ENCODE measurements at places on chromosomes 1 and 21.
A peak's percentile ranks its signal among the peaks of the same experiment; 100 is the strongest.

DNA sequence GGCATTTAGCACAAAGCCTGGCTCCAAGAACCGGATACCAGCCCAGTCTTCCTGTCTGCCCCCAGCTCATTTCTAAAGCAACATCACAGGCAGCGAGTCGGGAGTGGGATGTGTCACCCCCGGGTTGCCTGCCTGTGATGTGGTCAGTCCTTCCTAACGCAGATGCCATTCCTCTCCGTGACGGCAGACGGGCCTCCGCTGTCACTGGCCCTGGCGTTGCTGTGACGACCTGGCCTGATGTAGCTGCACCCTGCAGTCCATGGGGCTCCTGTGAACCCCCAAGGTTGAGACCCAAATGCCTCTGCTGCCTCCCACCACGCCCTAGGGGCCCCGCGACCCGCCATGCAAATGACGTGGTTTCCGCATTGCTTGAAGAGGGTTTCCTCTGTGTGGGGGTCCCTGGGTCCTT, 12.3 kb downstream of the TNFRSF1B start:
- H3K4me1 ChIP-seq, result peaks cover 9% of the 10 kb centered on the region
- H3K27me3 ChIP-seq, result peaks cover 18% of the 10 kb centered on the region
- no peaks in the 10 kb centered on the region for H3K36me3 ChIP-seq
- no peak overlapping the region for H3K4me3 ChIP-seq
- no peak overlapping the region for H3K27ac ChIP-seq

GRCh38 chr1:87735750-87736149, 407.1 kb downstream of the LMO4 start:
- H3K4me1 ChIP-seq, result peaks cover 20% of the 10 kb centered on the region
- H3K36me3 ChIP-seq, result no peaks in the 10 kb centered on the region
- H3K27ac ChIP-seq, result no peak overlapping the region
- no peaks in the 10 kb centered on the region for H3K27me3 ChIP-seq
- DNase-seq, result no peak
- no peak overlapping the region for H3K4me3 ChIP-seq

DNA sequence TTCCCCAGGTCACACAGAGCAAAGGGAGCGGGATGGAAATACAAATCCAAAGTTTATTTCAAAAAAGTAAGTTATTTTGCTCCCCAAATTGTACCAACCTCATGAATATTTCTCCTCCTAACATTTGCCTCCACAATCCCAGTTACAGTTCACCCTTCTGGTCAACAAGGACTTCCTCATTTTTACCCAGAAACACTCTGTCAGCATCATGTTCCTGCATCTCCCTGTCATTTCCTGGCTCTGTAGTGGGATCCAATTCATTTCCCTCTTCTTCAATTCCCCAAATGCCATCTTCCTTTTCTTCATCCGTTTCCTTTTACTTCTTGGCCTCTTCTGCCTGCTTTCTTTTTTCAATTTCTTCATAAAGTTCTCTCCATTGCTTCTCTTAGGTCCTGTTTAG, 32.0 kb upstream of the EPS15 start:
- no peaks in the 10 kb centered on the region for H3K27me3 ChIP-seq
- H3K4me1 ChIP-seq, result no peaks in the 10 kb centered on the region
- DNase-seq, result no peak
- no peaks in the 10 kb centered on the region for H3K36me3 ChIP-seq

DNA sequence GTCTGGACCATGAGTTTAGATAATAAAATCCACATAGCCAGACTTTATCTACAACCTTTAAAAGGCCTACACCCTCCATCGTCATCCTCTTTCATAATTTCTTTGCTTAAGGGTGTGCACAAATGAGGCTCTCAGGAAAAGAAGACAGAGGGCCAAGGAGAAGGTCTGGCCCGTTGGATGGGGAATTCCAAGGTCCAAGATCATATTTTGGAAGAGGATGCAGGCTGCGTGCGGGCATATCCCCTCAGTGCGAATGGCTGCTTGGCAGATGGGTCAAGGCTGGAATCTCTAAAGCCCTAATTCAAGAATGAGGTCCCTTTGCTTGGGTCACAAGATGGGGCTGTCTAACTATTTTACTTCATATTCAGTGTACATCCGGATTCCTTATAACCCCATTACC, 782.2 kb upstream of the NCAM2 start:
- no peak for DNase-seq
- H3K4me1 ChIP-seq, result no peaks in the 10 kb centered on the region
- no peaks in the 10 kb centered on the region for H3K27me3 ChIP-seq
- no peak overlapping the region for H3K27ac ChIP-seq

- no peaks in the 10 kb centered on the region for H3K27me3 ChIP-seq
- H3K36me3 ChIP-seq, result no peaks in the 10 kb centered on the region
- peak overlapping the region; percentile 51 for H3K27ac ChIP-seq
- no peak for DNase-seq
These were observed 2.4 kb downstream of the FNBP1L start for GRCh38 chr1:93450321-93450720.

DNA sequence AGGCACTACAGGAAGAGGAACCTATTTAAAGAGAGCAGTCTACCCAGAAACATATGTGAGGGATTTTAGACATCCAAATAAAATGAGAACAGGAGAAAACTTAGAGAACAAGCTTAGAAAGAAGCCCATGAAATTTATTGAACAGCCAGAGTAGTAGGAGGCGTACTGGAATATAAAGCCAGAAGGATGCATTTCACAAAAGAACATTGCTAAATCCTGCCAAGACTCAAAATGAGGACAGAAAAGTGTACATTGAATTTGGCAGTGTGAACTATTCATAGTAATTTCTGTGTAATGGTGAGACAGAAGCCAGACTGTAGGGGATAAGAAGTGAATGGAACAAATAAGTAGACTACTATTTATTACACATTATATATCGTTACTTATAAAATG, 22.5 kb downstream of the CEPT1 start:
- peaks cover 13% of the 10 kb centered on the region for H3K36me3 ChIP-seq
- no peak overlapping the region for H3K4me3 ChIP-seq
- H3K27me3 ChIP-seq, result peaks cover 4% of the 10 kb centered on the region
- no peak overlapping the region for H3K27ac ChIP-seq
- DNase-seq, result no peak

- H3K27me3 ChIP-seq, result peaks cover 80% of the 10 kb centered on the region
- peak; percentile 42 for DNase-seq
- peaks cover 12% of the 10 kb centered on the region for H3K4me1 ChIP-seq
- H3K4me3 ChIP-seq, result peak overlapping the region; percentile 50
- H3K27ac ChIP-seq, result no peak overlapping the region
These were observed 476 bp downstream of the BATF3 start for GRCh38 chr1:212699104-212699624.

DNA sequence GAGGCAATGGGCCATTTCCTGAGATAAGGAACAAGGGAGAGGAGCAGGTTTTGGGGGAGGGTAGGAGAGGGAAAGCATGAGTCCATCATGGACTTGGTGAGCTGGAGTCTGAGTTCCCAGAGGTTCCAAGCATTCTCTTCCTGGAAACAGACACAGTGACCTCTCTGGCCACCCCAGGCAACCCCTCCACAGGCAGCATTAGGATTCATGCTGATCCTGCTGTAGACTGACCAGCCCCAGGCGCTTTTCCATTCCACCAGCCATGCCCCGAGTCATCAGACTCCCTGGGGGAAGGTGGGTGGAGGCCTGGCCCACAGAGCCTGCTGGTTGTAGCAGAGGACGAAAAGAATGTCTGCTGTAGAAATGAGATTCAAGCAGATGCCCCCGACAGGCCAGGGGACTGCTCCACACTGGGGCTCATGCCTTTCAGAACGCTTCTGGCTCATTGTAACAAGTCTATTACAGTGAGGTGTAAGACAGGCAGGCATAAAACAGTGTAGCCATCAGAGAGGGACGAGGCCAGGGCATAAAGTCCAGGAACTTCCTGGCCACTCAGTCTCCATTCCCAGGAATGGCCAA, 52.2 kb downstream of the KCND3 start:
- no peak for DNase-seq
- no peaks in the 10 kb centered on the region for H3K4me1 ChIP-seq
- H3K36me3 ChIP-seq, result no peaks in the 10 kb centered on the region
- no peak overlapping the region for H3K27ac ChIP-seq
- H3K27me3 ChIP-seq, result no peaks in the 10 kb centered on the region

GRCh38 chr1:207429963-207430362, 24.2 kb upstream of the CR2 start:
- H3K27ac ChIP-seq, result no peak overlapping the region
- H3K36me3 ChIP-seq, result no peaks in the 10 kb centered on the region
- H3K27me3 ChIP-seq, result peaks cover 13% of the 10 kb centered on the region

DNA sequence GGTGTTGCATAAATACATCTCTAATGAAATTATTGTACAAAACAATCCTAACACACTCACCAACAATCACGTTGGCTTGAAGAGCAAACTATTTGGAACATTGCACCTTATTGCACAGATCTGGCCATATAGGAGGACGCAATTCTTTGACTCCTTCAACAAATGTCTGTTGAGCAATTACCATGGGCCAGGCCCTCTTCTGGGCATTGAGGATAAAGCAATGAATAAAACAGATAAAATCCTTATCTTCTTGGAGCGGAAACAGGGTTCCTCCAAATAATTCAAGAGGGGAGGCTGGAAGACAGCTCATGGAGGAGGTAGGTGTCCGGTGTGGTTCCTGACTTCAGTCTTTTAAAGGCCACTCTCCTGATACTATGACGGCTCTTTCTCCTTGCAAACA, 43.3 kb downstream of the PAX7 start:
- H3K4me1 ChIP-seq, result no peaks in the 10 kb centered on the region
- no peak overlapping the region for H3K4me3 ChIP-seq
- no peak overlapping the region for H3K27ac ChIP-seq
- no peak for DNase-seq
- H3K36me3 ChIP-seq, result no peaks in the 10 kb centered on the region
- H3K27me3 ChIP-seq, result peaks cover 86% of the 10 kb centered on the region

DNA sequence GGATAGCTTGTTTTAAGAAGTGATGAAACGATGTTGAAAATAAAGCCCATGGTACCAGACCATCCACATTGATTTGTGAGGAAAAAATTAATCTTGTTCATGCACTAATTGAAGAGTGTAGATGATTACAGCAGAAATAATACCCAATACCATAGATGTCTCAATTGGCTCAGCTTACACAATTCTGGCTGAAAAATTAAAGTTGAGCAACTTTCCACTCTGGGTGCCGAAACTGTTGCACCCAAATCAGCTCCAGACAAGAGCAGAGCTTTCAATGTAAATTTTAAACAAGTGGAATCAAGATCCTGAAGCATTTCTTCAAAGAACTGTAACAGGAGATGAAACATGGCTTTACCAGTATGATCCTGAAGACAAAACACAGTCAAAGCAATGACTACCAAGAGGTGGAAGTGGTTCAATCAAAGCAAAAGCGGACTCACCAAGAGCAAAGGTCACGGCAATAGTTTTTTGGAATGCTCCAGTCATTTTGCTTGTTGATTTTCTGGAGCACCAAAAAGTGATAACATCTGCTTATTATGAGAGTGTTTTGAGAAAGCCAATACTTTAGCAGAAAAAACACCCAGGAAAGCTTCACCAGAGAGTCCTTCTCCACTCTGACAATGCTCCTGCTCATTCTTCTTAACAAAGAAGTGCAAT, 16.1 kb upstream of the KCNA3 start:
- no peaks in the 10 kb centered on the region for H3K4me1 ChIP-seq
- no peaks in the 10 kb centered on the region for H3K36me3 ChIP-seq
- peaks cover 24% of the 10 kb centered on the region for H3K27me3 ChIP-seq
- DNase-seq, result no peak

GRCh38 chr1:89274411-89274857, 1.8 kb upstream of the GBP5 start:
- H3K27me3 ChIP-seq, result no peaks in the 10 kb centered on the region
- no peak overlapping the region for H3K27ac ChIP-seq
- DNase-seq, result no peak
- H3K4me3 ChIP-seq, result no peak overlapping the region

DNA sequence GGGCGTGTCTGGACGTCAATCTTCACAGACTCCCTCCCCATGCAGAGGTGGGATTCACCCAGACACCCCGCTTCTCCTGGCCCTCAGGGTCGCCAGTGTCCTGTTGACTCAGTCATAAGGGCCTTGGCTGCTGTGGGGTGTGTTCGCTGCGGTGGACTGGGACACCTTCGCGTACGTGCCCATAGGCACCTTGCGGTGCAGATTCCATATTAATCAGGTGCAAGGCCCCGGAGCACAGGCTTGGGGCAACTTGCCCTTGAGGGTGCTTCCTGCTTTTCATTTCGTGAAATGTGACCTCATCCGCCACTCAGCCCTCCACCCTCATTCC, 398 bp upstream of the SLC30A10 start:
- H3K4me3 ChIP-seq, result peak overlapping the region; percentile 76
- peaks cover 31% of the 10 kb centered on the region for H3K27me3 ChIP-seq
- no peak for DNase-seq
- no peaks in the 10 kb centered on the region for H3K36me3 ChIP-seq
- H3K27ac ChIP-seq, result peak overlapping the region; percentile 85

DNA sequence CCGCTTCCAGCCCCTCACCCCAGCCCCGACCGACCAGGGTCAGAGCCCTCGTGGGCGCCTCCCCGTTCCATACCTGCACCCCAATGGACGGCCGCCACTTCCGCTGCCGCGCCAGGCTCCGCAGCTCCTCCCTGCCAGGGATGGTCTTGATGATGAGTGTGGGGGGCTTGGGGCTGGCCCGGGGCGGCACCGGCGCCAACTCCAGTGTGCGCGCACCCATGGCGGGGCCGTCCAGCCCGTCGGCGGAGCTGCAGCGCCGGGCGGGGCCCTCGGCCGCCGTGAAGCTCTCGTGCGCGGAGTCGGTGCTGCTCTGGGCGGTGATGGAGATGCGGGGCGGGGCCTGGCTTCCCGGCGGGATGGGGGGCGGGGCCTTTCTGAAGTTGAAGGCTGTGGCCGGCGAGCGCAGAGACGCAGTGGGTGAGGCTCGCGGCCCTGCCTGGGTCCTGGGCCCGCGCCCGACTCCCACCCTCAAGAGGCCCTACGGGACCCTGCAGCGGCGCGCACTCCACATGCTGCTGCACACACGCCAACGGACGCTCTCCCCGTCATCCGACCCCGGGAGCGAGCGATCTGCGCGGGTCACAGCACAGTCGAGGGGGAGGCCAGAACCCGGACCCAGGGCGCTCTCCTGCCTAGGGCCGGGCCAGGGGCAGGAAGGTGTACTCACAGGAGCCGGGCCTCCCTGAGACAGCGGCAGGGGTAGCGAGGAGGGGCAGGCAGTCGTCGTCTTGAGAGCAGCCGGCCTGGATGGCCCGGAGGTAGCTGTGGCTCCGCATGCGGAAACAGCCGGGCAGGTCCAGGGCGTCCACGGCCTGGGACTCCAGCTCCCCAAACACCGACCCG, 26.1 kb upstream of the SMIM12 start:
- H3K27ac ChIP-seq, result no peak overlapping the region
- H3K4me3 ChIP-seq, result peak overlapping the region; percentile 33
- DNase-seq, result peak; percentile 50
- H3K4me1 ChIP-seq, result peaks cover 2% of the 10 kb centered on the region
- peaks cover 61% of the 10 kb centered on the region for H3K27me3 ChIP-seq
- H3K36me3 ChIP-seq, result no peaks in the 10 kb centered on the region

GRCh38 chr1:85199667-85200462, 951 bp downstream of the SYDE2 start:
- H3K27me3 ChIP-seq, result no peaks in the 10 kb centered on the region
- H3K27ac ChIP-seq, result peak overlapping the region; percentile 92
- H3K4me1 ChIP-seq, result peaks cover 38% of the 10 kb centered on the region
- DNase-seq, result no peak
- H3K4me3 ChIP-seq, result peak overlapping the region; percentile 94

GRCh38 chr1:63973005-63973419, 199.2 kb downstream of the ROR1 start:
- no peaks in the 10 kb centered on the region for H3K27me3 ChIP-seq
- no peak for DNase-seq
- H3K4me3 ChIP-seq, result no peak overlapping the region
- peaks cover 9% of the 10 kb centered on the region for H3K36me3 ChIP-seq
- peaks cover 10% of the 10 kb centered on the region for H3K4me1 ChIP-seq
